ENCODE measurements at places on chromosomes 2 and 18.

DNA sequence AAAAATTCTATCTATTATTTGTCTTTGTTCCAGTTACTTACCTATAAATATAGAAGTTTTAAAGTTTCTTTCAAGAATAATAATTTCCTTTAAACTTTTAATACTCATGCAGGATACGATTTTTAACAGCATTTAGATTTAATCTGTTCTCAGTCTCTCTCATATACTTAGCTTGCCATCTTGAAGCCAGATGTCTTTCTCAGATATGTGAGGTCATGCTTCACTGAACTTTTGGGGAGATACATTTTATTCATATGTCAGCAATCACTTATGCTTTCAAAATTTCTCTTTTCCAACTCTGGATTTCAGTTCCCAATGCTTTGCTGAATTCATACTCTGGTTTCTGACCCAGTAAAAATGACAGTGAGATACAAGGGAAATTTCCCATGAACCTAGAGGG, 66.5 kb upstream of the CCDC178 start:
- no peak for DNase-seq

- DNase-seq: no peak
These were observed 351.9 kb upstream of the SALL3 start for GRCh38 chr18:78627551-78628346.

- DNase-seq: no peak
These were observed 8.2 kb downstream of the KCTD1 start for GRCh38 chr18:26540043-26540628.

GRCh38 chr2:235719146-235719942, 225.5 kb downstream of the AGAP1 start:
- DNase-seq: no peak

DNA sequence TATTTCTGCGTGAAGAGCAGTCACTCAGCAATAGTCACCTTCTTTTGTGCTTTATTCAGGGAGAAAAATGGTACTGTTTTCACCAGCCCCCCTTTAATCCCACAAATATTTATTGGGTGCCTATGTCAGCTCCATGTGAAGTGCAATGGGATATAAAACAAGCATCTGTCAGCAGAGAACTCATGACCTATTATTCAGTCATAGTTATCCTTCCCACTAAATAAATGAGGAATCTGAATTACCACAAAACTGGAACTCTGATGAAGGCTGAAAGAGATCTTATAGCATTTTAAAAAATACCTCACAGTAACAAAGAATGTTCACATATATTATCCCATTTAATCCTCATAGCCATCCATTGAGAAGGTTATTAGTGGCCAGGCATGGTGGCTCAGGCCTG, 45.8 kb downstream of the DHX57 start:
- DNase-seq: no peak

GRCh38 chr2:236208019-236208926, 40.1 kb upstream of the GBX2 start:
- DNase-seq: no peak

DNA sequence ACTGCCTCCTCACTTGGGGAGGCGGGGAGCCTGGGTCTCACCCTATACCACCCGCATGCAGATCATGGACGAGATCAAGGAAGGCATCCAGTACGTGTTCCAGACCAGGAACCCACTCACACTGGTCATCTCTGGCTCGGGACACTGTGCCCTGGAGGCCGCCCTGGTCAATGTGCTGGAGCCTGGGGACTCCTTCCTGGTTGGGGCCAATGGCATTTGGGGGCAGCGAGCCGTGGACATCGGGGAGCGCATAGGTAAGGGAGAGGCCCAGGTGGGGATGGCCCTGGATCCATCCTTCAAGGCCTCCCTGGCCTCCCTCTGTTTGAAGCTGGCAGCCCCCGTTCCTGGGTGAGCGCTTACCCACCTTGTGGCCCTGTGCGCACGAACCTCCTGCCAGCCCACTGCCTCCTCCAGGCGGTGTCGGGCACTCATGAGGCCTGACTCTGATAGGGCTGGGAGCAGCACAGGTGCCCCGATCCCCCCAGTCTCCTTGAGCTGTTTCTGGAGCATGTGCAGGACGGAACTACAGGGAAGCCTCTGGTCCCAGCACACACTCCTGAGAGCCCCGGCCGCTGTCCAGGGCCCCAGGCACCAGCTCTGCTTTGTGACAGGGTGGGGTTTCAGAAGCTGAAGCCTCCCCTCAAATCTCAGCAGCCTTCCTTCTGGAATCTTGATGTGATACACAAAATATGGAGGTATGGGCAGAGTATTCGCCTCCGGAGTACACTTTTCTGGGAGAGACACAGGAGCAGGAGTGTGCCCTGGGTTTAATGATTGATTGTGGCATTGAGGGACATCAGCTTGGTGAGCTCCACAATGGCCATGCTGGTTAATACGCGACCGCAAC, 708 bp downstream of the AGXT start:
- no peak for DNase-seq

GRCh38 chr2:226023383-226023782, 623.9 kb downstream of the NYAP2 start:
- DNase-seq: no peak

- DNase-seq: no peak
These were observed 222.4 kb downstream of the WDR7 start for GRCh38 chr18:56873441-56874140.

GRCh38 chr18:36786686-36787085, 42.1 kb downstream of the TPGS2 start:
- no peak for DNase-seq

GRCh38 chr2:171726847-171727450, 39.7 kb downstream of the DYNC1I2 start:
- DNase-seq: no peak

DNA sequence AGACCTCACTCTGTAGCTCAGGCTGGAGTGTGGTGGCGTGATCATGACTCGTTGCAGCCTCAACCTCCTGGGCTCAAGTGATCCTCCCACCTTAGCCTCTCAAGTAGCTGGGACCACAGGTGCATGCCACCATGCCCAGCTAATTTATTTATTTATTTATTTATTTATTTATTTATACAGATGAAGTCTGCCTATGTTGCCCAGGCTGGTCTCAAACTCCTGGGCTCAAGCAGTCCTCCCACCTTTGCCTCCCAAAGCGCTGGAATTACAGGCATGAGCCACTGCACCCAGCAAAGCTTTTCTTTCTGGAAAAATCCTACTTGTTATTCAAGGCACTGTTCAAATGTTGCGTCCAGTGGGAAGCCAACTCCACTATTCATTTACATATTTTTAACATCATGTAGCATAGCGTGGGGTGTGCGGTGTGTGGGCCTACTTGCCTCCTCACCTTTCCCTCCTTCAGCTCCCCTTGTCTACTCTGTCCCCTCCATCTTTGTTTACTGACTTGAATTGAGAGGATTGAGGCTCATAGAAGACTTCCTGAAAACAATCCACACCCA, 6.8 kb upstream of the RHOB start:
- DNase-seq: no peak

GRCh38 chr2:56688661-56689060, 504.9 kb downstream of the CCDC85A start:
- DNase-seq: no peak

DNA sequence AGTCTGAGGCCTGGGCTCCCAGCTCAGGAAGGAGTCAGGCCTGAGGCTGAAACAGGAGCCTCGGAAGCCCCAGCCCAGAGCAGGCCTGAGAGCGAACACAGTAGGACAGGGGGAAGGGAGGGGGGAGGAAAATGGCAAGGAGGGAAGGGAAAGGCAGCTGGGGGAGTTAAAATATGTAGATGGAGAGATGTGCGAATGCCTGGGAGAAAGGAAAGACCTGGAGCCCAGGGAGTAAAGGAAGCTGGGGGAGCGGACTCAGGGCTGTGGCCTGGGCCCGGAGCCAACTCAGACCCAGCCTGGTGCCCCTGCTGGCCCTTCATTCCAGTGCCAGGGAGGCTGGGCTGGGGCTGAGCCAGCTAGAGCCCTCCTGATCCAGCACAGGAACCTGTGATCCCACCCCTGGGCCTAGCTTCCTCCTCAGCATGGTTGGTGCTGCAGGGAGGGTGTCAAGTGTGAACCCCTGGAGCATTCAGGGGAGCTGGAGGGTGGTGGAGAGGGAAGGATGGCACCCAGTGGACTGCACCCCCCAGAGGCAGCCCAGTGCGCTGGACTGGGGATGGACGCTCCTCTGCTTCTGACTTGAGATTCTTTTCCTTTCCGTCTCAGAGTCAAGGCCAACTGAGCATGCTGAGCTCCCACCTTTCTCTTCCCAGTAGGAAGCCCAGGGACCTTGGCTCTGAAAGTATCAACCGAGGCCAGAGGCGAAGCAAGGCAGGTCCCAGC, 46.3 kb downstream of the EMX1 start:
- no peak for DNase-seq

DNA sequence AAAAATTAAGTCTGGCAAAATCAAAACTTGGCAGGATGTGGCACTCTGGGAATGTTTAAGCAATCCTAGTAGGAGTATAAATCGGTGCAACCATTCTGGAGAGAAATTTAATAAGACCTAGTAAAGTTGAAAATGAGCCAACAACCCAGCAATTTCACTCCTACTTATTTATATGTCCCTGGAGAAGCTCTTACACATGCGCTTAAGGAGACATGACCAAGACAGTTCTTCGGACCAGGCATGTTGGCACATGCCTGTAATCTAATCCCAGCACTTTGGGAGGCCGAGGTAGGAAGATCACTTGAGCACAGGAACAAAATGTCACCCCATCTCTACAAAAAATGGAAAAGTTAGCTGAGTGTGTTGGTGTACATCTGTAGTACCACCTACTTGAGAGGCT, 374.6 kb upstream of the LYPD1 start:
- DNase-seq: no peak

- no peak for DNase-seq
These were observed 28.2 kb upstream of the GALNT1 start for GRCh38 chr18:35553300-35553699.

- DNase-seq: no peak
These were observed 497 bp upstream of the GIGYF2 start for GRCh38 chr2:232696609-232697058.

GRCh38 chr2:33100921-33101320, 154.2 kb downstream of the LTBP1 start:
- no peak for DNase-seq

DNA sequence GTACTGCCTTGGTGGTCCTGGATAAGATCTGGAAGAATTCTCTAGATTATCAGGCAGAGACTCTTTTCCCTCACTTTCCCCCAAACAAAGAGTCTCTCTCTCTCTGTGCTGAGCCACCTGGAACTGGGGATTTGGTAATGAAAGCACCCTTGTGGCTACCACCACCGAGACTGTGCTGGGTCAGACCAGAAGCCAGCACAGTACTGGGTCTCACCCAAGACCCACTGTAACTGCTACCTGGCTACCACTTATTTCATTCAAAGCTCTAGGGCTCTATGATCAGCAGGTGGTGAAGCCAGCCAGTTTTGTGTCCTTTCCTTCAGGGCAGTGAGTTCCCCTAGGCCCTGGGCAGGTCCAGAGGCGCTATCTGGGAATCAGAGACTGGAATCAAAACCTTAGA, 269.6 kb upstream of the CWC22 start:
- no peak for DNase-seq

- DNase-seq: no peak
These were observed 205.8 kb downstream of the ARL6IP6 start for GRCh38 chr2:152924219-152924618.

- DNase-seq: no peak
These were observed 1.4 kb upstream of the CTNNA2 start for GRCh38 chr2:79511320-79511951.

GRCh38 chr2:200670313-200670712, 84.5 kb downstream of the AOX1 start:
- DNase-seq: no peak

DNA sequence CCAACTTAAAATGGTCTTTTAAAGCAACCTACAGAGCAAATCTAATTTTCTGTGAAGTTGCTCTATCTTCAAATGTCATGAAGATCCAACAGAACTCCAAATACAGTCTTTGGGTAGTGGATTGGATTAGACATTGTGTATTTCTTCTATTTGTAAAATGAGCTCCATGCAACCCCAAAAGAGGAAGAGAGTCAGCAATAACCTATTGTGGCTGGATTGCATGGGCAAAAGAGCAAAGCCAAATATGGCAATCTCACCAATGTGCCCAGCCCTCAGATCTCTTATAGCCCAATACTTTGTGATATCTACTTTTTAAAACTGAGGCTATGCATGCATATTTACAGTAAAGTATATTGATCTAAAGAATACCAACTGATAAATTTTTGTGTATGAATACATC, 146.3 kb downstream of the TXNL1 start:
- DNase-seq: no peak

GRCh38 chr2:135299658-135300244, 231.3 kb downstream of the ZRANB3 start:
- no peak for DNase-seq

DNA sequence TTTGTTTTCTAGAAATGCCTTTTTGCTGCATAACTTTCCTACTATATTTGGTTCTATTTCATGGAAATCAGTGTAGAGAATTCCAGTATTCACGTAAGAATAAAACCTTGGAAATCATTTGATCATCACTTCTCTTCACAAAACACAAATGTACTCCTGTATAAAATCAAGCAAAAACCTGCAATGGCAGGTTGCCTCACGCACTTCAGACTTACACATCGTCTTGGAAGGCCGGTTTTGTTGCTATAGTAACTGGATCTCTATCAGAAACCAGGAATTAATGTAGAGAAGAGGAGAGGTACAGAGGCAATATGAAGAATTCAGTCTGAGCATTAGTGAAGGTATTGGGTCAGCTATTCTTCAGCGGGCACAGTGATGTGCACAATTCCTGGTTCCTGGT, 370.7 kb upstream of the CYRIA start:
- DNase-seq: no peak

- no peak for DNase-seq
These were observed 1.9 kb downstream of the CNGA3 start for GRCh38 chr2:98348066-98348561.

DNA sequence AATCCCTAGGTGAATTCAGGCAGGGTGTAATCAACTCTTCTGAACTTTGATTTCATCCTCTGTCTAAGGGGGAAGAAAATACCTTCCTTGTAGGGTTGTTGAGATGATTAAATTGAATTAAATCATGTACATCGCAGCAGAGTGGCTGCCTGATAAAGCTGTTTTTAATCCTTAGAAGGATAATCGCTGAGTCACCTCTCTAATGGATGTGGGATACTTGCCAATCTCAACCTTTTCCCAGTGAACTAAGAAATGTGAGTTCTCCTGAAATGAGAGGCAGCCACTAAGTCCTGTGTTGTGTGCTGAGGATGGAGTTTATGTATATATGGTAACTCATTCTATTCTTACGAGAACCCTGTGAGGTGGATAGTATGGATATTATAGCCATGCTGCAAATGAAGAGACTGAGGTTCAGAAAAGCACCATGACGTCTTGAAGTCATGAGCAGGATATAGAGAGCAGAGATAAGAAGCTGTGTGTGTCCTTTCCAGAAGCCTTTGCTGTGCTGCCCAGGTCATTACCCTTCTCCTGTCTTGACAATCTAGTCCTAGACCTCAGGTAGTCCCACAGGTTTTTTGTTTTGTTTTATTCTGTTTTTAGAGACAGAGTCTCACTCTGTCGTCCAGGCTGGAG, 93.3 kb downstream of the HNRNPLL start:
- peak; percentile 64 for DNase-seq

GRCh38 chr18:31931163-31931885, 11.6 kb downstream of the TRAPPC8 start:
- DNase-seq: no peak
